ENCODE measurements at places on chromosomes 12 and 14. TPM values are rescaled to one million over a fixed set of nuclear protein-coding genes. Genes with fewer than 3 reads are reported as not detected.
A peak's percentile ranks its signal among the peaks of the same experiment; 100 is the strongest.

- ATAC-seq: no peak
Observed at GRCh38 chr12:112741106-112741505, 50.4 kb upstream of the RPH3A start.

GRCh38 chr12:118325081-118325480 is 47.6 kb downstream of the TAOK3 start:
- ATAC-seq: no peak

DNA sequence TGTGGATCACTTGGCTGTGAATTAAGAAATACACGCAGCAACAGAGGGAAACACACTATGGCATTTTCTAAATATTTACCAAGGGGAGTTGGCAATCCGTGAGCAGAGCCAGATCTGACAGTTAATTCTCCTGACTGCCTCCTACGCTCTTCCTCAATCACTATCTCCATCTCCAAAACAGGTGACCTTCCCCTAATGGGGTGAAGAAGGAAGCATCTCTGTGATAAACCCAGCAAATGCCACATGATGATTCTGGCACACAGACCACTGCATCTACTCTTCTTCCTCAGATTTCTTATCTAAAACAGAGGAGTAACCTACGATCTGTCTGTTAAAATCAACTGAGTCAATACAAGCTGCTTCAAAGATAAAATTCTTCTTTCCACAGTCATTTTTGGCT is 4.4 kb downstream of the SPTB start:
- ATAC-seq: no peak

GRCh38 chr14:69460093-69460701 is 24.3 kb upstream of the PLEKHD1 start:
- peak; percentile 91 for ATAC-seq

DNA sequence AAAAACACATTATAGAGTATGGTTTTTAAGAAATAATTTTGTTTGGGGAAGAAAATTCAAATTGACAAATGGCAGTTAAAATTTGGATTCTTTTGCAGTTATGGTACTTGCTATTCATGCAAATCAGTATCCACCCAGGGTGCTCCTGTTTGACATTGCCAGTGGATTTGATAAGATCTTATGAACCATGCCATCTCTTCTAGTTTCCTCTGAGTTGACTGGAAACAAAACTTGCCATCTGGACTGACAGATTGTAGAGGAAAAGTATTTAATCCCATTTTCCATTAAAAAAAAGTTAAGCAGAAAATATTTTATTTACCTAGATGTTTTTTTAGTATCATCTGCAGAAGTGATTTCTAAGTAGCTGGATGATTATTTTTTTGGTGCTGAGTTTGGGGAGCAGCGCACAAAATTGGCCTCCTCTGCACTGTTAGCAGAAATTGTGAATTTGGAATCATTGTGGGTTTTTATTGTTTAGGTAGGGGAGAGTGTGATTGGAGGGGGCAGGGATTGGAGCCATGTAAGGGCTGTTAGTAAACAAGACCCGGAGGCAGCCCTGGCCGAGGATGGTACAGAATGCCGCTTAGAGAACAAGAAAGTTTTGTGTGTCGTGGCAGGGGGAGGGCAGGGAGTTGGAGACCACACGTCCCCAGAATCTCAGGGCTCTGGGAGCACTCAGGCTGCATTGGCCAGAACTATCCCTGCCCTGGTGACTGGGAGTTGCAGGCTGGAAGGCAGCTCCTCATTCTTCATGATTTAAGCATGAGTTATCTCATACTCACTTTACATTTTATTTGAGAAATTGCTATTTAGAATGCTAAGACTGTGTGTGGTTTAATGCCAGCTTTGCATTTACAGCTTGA is 56.6 kb downstream of the WDR20 start:
- no peak for ATAC-seq

GRCh38 chr12:62977883-62978282 is 42.9 kb upstream of the PPM1H start:
- ATAC-seq: no peak

DNA sequence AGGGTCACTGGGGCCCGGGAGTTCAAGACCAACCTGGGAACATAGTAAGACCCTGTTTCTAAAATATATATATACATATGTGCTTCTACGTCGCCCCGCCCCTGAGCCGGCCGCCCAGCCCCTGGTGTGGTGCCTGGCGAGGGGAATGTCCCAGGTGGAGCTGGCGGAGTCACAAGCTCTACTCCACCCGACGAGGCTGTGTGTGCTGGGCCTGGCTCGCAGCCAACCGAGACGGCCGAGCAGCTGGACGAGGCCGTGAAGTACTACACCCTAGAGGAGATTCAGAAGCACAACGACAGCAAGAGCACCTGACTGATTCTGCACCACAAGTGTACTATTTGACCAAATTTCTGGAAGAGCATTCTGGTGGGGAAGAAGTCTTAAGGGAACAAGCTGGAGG is 22.1 kb upstream of the ITPK1 start:
- ATAC-seq: peak; percentile 54

- ATAC-seq: no peak
Observed at GRCh38 chr12:25796523-25797000, 161.9 kb upstream of the RASSF8 start.

GRCh38 chr12:64178122-64178521 is 44.0 kb downstream of the KICS2 start:
- ATAC-seq: no peak

DNA sequence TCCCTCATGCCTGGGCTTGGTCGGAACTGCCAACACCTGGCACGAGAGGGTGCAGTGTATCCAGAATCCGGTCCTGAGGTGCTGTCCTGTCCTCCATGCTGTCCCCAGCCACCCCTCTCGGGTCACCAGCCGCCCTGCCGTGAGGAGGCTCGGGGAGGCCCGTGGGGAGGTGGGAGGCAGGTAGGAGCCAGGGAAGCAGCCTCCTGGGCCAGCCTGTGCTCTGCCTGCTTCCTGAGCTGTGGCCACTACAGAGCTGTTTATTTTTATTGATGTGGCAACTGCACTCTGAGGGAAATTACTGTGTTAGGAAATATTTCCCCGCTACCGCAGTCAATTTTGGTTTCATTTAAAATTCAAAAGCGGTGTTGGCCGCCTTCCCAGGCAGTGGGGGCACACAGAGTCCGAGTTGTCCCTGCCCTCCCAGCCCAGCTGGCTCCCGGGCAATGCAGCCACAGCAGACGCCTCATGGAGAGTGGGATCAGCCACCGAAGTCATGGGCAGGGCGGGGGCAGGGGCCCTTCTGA is 18.3 kb downstream of the NOC4L start:
- ATAC-seq: peak; percentile 50

DNA sequence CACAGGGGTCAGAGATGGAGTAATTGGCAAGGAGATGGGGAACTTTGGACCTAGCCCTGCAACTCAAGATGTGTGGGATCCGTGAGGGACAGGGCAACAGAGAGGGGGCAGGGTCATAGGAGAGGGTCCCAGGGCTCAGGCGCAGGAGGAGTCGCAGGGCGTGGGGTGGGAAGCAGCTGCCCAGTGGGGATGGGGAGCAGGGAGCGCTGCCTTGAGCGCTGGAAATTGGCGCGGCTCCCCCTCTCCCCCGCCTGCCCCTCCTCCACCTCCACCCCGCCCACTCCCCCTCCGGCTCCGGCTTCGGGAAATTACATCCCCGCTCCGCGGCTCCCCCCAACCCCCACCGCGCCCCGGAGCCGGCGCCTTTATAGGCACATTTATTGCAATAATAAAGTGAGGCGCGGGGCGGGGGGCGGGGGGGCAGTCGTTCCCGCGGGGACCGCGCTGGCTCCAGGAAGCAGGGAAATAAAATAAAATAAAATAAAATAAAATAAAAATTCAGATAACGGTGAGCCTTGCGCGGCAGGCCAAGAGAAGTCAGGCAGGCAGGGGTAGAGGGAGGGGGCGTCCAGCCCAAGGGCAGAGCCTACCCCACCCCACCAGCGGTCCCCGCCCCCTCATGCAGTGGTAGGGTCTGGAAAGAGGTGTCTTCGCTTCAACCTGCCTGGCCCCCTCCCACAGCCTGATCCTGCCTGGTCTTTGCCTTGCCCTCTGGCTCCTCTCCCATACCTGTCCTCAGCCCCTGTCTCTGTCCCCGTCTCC is 3.6 kb downstream of the NXPH4 start:
- ATAC-seq: no peak

DNA sequence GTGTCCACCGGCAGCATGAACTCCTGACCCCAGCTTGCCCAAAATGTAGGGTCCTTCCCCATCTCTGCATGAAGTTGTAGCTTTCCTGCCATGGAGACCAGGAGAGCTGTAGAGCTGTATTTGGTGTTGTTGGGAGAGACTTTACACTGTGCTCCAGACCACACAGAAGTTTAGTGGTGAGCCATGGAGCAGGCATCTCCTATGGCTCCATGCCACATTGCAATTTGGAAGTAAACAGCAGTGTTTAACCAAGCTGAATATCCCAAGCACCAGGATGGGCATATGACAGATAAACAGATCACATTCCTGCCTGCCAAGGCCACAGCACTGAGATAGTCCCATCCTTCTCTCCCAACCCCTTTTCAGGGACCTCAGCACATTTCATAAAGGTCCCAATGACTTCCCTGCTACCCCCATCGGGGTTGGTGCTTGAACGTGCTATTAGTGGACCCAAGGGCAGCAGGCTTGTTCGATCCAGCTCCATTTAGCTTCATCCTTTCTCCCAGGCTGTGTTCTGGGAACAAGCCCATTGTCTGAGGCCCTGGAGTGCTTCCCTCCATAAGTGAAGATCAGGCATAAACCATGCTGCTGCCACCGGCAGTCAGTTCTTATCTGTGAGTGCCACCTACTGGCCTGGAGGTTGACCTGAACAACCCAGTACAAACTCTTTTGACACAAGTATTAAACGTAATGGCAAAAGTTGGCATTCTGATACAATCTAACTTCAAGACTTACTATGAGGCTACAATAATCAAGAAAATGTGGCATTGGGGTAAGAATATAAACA is 172.3 kb upstream of the ATXN7L3B start:
- ATAC-seq: peak; percentile 19

GRCh38 chr14:90999299-90999698 is 61.1 kb downstream of the RPS6KA5 start:
- ATAC-seq: peak; percentile 86

DNA sequence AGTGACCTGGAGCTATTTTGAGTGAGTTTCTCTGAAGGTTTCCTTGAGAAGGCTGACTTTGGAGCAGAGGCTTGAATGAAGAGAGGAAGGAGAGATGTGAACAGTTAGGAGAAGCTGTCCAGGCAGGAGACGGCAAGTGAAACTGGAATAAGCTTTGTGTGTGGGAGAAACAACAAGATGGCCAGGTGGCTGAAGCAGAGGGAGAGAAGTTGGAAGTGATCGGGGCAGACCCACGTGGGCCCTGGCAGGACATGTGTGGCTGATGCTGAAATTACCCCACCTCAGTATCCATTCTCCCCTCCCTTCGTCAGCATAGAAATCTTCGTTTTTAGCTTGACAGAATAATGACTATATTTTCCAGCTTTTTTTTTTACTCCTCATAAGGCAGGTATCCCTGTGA is 809.2 kb upstream of the TMEM132C start:
- ATAC-seq: no peak

- no peak for ATAC-seq
Observed at GRCh38 chr12:131331148-131331750, 377.5 kb downstream of the ADGRD1 start.

DNA sequence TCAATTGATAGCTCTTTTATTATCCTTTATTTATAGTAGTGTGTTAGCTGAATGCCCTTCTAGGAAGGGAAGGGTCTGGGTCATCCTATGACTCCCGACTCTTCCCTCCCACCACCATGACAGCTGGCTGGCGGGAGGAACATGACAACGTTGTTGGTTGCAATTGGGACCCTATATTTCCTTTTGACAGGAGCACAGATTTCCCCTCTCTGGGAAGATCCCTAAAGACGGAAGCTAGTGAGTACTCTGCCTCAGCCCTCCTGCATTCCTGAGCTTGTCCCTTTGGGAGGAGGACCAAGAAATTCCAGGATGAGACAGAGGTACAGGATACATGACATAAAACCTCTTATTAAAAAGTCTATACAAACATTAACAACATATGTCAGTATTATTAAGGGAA is 485.4 kb downstream of the NAV3 start:
- no peak for ATAC-seq

DNA sequence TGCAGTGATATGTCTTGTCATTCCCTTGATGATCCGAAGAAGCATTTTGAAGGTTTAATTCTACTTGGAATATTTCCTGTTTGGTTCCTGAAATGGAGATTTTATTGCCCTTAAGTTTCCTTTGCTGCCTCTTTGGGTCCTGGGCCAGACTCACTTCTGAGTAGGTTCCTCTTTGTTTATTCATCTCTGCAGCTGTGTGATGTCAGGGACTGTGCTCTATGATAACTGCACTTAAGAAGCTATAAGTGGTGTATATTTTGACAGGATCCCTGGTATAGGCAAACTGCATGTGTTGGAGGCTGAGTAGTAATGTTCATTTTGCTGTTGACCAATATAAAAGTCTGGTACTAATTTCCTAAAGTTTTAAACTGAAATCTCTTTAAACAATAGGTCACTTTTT is at the start of gene KLRC4:
Gene KLRC4, minus strand, starts transcription at position 366 of the 400 bp plus-strand sequence. Its CDS starts 182 bp downstream, at position 184.
- no peak for ATAC-seq

GRCh38 chr12:111445726-111446581 is 40.2 kb downstream of the SH2B3 start:
- peak; percentile 37 for ATAC-seq

- ATAC-seq: no peak
Observed at GRCh38 chr14:61358554-61359226, 37.3 kb downstream of the PRKCH start.

GRCh38 chr14:96501217-96501739 is 904 bp upstream of the PAPOLA start:
- ATAC-seq: no peak

DNA sequence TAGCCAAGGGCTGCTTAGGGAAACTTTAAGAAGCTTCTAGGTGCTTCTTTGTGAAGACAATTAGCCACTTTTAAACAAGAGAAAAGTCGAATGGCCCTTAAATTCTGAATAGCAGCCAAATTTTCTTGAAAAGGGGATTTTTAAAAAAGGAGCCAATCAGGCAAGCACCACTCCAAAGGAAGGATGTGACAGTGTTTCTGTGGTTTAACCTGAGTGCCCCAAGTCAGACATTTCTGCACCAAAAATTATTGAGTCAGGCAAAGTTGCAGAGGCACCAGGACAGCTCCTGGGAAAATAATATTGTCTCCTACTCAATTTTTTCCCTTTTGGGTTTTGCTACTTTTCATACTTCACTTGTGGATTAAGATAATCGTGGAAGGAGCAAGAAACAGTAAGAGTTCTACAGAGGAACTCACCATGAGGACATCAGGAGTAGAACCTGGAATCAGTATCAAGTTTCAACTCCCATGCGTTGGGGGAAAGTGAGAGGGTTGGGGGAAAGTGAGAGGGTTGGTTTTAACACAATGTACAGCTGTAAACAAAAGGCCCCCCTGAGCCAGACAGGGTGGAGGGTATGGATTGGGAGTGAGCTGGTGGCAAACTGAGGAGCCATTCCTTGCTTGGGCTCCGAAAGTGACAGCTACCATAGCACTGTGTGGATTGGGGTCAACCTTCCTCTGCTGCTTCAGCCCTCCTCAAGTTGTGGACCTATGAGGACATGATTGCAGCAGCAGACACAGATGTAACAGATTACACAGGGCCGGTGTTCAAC is 90.8 kb downstream of the SLC38A1 start:
- ATAC-seq: no peak

GRCh38 chr12:111068290-111068689 is 147.9 kb upstream of the MYL2 start:
- ATAC-seq: no peak

GRCh38 chr12:106753526-106753925 is 21.0 kb upstream of the RIC8B start:
- no peak for ATAC-seq

The PLD4 gene
- total RNA-seq: not detected

The ATXN7L3B gene
- total RNA-seq: 26.1 TPM

The RTL1 gene
- total RNA-seq: not detected

The NTN4 gene
- total RNA-seq: 38.0 TPM

The VSIG10 gene
- total RNA-seq: 14.7 TPM

The ARHGEF40 gene
- 22.1 TPM for total RNA-seq
